ENCODE measurements at places on chromosomes 1 and 21. TPM values are rescaled to one million over a fixed set of nuclear protein-coding genes. Genes with fewer than 3 reads are reported as not detected.
A peak's percentile ranks its signal among the peaks of the same experiment; 100 is the strongest.

DNA sequence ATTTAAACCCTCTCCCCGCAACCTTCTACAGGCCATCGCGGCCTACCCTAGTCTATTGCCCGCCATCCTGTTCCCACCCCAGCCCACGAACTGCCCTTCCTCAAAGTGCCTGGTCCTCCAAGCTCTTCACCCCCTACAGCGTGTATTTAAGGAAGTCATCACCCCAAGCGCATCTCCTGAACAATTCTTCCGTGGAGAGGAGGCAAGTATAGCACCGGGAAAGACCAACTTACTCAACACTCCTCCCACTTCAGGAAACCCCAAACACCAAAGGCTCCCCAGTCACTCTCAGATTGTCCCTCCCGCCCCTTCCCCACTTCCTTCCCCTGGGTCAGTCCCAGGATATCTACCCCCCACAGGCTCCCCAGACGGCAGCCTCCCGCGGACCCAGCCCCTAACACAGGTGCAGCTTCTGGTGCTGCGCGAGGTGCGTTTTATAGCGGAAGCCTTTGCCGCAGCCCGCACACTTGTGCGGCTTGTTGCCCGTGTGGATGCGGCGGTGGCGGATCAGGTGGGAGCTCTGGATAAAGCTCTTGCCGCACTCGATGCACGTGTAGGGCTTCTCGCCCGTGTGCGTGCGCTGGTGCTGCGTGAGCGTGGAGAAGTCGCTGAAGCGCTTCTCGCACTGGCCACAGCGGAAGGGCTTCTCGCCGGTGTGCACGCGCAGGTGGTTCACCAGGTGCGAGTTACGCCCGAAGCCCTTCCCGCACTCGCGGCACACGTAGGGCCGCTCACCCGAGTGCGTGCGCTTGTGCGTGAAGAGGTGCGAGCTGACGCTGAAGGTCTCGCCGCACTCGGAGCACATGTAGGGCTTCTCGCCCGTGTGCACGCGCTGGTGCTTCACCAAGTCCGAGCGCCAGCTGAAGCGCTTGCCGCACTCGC is 25.5 kb downstream of the ZNF697 start:
- DNase-seq, result no peak

RUNX1 gene
- 11.9 TPM for total RNA-seq

GRCh38 chr1:169271098-169271497 is 96.5 kb downstream of the NME7 start:
- DNase-seq, result no peak

NPPB gene
- total RNA-seq, result 320 TPM

DNA sequence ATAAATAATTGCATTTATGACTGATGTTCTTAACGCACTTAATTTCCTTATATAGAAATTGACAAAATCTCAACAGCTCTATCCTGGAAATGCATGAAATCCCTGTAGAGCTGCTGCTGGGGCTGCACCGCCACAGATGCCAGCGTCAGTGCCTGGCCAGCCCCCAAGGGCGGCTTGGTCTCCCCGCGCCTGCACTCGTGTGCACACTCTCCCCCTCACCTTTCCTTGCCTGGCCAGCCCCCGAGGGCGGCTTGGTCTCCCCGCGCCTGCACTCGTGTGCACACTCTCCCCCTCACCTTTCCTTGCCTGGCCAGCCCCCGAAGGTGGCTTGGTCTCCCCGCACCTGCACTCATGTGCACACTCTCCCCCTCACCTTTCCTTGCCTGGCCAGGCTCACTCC is 11.3 kb downstream of the TPRG1L start:
- no peak for DNase-seq

GRCh38 chr21:45763074-45763473 is 119.5 kb downstream of the PCBP3 start:
- peak; percentile 97 for DNase-seq

MYOC gene
- not detected for total RNA-seq

ETV3L gene
- total RNA-seq, result not detected

ABCA4 gene
- not detected for total RNA-seq

SPRR2E gene
- total RNA-seq, result not detected

DNA sequence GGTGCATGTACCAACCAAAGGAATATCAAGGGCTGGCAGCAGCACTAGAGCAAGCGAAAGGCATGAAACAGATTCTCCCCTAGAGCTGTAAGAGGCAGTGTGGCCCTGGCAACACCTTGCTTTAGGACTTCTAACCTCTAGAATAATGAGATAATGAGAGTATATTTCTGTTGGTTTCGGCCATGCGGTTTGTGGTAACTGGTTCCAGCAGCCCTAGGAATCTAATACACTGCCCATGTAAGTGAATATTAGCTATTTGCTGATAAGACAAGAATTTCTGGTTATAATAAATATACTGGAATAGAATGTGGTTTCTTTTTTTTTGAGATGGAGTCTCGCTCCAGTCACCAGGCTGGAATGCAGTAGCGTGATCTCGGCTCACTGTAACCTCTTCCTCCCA is 199.4 kb downstream of the GABPA start:
- peak; percentile 11 for DNase-seq

DNA sequence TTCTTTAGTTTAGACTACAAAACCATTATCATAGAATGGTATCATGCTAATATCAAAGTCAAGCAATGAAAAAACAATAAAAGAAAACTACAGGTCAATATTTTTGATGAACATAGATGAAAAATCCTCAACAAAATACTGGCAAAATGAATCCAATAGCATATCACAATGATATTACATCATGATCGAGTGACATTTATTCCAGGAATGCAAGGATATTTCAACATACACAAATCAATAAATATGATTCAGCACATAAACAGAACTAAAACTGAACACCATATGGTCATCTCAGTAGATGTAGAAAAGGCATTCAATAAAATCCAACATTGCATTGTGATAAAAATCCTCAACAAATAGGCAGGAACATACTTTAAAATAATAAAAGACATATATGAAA is 1657.7 kb downstream of the KCNT2 start:
- no peak for DNase-seq

DNA sequence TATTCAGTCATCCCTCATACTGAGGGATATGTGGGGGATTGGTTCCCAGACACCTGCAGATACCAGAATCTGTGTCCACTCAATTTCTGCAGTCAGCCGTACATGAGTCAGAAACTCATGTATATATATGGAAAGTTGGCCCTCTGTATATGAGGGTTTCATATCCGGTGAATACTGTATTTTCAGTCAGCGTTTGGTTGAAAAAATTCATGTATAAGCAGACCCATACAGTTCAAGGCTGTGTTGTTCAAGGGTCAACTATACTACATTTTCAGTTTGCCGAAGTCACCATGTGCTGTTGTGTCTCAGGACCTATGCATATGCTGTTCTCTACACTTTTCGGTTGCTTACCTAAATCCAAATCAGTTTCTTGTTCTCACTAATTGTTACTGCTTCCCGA is 10.5 kb downstream of the AXDND1 start:
- no peak for DNase-seq

GRCh38 chr1:178933105-178933561 is 62.3 kb upstream of the ANGPTL1 start:
- DNase-seq, result no peak

DNA sequence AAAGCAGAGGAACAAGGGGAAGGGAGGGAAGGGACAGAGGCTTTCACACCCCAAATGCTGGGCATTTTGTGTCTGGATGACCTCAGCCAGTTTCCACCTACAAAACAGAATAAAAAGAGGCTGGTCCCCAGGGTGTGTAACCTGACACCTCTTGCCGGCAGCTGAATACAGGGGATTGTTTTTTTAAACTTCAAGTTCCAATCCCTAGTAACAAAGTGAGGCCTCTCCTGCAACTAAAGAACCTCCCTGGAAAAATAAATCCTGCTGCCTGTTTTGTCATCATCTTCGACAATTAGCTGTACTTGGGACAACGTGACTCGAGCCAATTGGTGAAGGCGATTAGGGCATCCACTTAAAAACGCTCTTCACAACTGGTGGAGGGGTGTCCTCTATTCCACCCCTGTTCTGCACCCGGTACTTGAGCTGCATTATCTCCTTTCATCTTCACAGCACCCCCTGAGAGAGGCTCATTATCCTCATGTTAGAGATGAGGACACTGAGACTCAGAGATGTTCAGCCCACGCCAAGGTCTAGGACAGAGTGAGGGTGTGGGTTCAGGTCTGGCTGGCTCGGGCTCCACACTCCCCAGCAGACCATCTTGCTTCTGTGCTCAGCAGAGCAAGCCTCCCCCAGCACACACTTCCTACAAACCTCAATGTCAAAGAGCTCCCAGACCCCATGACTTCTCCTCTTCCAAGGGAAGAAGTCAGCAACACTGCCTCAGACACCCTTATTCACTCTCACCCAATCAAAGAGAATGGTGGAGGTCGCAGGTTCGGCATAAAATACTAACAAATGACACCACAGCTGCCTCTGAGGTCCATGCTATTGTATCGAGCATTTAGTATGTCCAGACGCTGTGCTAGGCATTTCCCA is 15.2 kb downstream of the ITPKB start:
- peak; percentile 60 for DNase-seq

- DNase-seq, result no peak
These were observed 48.1 kb downstream of the KANK4 start for GRCh38 chr1:62271134-62271533.

DNA sequence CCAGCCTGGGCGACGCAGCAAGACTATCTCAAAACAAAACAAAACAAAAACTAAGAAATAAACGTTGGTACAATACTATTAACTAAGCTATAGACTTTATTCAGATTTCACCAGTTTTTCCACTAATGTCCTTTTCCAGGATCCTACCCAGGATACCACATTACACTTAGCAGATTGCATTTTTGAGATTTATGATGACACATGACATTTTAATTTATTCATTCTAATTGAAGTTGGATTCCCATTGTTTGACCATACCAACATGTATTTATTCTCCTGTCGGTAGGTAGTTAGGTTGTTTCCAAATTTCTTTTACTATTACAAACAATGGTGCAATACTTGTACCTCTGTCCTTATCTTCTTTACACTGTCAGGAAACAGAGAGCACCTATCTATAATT is 6.8 kb upstream of the KLF17 start:
- no peak for DNase-seq

LRRC3 gene
- 3.0 TPM for total RNA-seq

- DNase-seq, result no peak
These were observed 11.2 kb upstream of the FMOD start for GRCh38 chr1:203361945-203362719.

PLEKHA6 gene
- 0.76 TPM for total RNA-seq

RHD gene
- not detected for total RNA-seq

DNA sequence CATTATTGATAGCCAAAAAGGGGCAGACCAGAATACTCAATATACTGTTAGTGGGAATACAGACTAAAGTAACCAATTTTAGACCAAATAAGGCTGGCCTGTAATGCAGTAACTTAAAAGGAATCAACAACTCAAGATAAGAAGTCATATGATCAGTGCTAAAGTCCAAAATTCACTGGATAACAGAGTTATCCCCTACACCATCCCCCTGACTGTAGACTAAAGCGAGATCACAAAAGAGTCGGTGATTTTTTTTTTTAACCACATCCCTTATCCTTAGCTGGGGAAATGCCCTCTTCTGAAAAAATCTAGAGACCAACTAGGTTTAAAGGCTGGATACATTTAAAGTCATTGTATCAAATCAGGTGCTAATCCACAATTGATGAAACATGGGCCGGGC is 7.7 kb downstream of the UBR4 start:
- no peak for DNase-seq

- no peak for DNase-seq
These were observed 50.8 kb upstream of the ARTN start for GRCh38 chr1:43882763-43883162.

DNA sequence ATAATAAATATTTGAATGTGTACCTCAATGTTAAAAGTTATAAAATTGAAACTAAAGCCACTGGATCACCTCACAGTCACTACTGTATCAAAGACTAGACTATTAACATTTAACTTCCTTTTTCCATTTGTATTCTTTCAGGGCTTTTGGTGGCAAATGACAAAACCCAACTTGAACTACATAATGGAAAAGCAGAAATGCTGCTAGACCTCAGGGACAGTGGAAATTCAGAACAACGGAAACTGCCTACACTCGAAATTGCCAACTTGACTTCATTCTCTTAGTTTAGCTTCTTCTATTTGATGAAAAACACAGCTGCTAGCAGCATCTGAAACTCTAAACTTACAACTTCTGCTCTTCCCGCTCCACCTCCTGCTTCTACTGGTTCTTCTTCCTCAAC is 34.9 kb upstream of the NTNG1 start:
- no peak for DNase-seq

DNA sequence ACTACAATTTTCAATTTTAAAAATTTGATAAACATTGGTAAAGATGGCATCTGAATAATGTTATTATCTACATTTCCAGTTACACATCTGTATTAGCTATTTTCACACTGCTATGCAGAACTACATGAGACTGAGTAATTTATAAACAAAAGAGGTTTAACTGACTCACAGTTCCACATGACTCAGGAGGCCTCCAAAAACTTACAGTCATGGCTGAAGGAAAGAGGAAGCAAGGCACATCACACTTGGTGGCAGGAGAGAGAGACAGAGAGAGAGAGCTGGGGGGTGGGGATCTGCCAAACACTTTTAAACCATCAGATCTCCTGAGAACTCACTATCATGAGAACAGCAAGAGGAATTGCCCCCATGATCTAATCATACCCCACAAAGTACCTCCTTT is 850.0 kb downstream of the LTN1 start:
- peak; percentile 14 for DNase-seq

MAN1C1 gene
- total RNA-seq, result not detected

GRCh38 chr1:217369996-217370551 is 260.8 kb downstream of the GPATCH2 start:
- no peak for DNase-seq

GRCh38 chr1:12669529-12670068 is 25.7 kb downstream of the AADACL4 start:
- DNase-seq, result no peak

OR2L13 gene
- total RNA-seq, result not detected

DNA sequence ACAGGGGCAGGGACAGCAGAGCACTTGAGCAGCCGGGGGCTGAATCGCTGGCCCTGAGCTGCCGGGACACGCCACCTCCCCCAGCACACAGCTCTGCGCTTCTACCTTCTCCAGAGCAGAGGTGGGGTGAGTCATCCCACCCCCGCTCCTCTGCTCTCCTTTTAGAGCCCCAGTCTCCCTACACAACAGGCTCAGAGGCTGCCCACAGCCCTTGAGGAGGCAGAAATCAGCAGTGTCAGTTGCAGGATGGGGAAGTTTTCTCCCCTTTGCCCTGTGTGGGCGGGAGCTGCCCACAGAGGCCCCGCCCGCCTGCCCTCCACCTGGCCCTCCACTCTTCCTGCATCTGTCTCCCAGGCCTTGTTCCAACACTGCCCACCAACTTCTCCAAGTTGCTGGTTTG is 94.6 kb downstream of the STUM start:
- DNase-seq, result peak; percentile 64

DNA sequence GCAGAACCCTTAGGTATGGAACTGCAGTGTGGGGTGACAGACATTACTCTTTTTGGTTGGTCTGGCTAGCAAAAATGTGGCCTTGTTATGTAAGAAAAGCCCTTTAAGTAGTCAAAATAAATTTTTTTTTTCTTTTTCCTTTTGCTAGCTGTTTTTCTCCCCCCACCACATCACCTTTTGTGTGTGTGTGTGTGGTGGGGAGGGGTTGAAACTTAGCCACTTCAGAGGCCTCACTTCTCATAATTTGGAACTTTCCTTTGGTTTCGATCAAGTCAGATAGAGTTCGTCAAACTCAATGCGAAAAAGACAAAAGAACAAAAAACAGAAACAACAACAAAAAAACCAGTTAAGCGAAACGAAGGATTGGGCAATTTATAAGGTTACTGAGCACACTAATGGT is 1.9 kb upstream of the PRMT2 start:
- no peak for DNase-seq

GRCh38 chr1:156100205-156100995 is 14.1 kb upstream of the LMNA start:
- no peak for DNase-seq

TMPRSS15 gene
- not detected for total RNA-seq

KRTAP19-5 gene
- total RNA-seq, result not detected
